ENCODE measurements at places on chromosomes 3 and 15.

GRCh38 chr3:115108614-115109013 lies 38.5 kb downstream of the ZBTB20 start:
- no peak for DNase-seq

DNA sequence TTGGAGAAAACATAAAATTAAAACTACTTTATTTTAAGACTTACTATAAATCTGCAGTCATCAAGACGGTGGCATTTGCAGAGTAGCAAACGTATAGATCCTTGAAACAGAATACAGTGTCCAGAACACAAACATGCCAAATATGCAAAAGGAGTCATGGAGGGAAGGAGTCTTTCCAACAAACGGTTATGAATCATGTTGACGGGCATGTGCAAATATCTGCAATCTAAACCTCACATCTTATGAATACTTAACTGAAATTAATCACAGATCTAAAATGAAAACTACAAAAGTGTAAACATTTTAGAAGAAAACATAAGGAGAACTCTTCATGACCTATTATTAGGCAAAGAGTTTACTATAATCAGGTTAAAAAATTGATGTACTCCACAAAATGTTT lies 69.4 kb downstream of the TFRC start:
- DNase-seq, result no peak

DNA sequence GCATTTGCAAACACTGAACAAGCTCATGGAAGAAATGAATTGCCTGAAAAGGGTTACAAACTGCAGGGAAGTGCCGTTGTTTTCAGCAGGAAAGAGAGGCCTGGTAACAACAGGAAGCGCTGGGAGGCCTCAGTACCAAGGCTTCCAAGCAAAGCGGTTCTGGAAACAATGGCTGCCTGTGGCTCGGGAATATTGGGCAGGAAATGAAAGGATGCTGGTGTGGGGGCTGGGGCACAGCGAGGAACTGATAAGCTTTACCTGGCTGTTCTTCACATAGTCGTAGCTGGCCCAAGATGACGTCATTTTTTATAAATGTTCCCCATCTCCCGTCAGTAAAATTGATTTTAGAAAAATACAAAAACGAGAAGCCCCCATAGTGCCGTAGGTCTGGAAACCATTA lies 55.9 kb downstream of the ARHGAP31 start:
- DNase-seq, result no peak

DNA sequence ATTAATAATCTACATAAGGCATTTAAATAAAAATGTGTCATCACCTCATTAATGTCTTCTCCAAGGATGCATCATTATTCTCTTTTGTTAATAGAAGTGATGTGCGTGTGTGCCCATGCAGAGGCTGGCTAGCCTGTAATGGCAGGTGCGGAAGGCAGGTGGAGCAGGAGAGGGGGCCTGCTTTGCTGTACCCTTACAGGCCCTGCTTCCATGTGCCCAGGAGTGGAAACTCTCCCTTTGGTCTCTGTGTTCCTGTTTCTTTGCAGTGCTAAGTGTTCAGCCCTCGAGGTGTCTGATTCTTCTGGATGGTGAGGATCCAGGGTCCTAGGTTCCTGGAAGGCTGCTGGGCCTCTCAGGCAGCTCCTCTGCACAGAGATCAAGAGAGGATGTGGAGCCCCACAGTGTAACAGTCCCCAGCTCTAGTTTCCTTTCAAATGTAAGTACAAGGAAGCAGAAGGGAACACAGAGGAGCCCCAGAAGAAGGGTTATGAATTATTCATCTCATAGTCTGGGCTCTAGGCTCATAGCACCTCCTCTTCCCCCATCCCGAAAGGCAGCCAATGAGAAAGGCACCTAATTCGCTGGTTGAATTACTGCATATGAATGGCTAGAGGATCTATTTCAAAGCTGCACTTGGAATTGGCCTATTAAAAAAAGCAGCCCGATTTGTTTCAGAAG lies 39.2 kb upstream of the AGBL1 start:
- no peak for DNase-seq

GRCh38 chr3:170584585-170585007 lies 1.3 kb downstream of the SLC7A14 start:
- peak; percentile 4 for DNase-seq

GRCh38 chr3:186386883-186387560 lies 25.0 kb upstream of the DGKG start:
- no peak for DNase-seq

- no peak for DNase-seq
Measured at GRCh38 chr3:109995377-109995776, 658.0 kb upstream of the DPPA4 start.

- no peak for DNase-seq
Measured at GRCh38 chr3:44772099-44772442, 10.5 kb downstream of the KIF15 start.

DNA sequence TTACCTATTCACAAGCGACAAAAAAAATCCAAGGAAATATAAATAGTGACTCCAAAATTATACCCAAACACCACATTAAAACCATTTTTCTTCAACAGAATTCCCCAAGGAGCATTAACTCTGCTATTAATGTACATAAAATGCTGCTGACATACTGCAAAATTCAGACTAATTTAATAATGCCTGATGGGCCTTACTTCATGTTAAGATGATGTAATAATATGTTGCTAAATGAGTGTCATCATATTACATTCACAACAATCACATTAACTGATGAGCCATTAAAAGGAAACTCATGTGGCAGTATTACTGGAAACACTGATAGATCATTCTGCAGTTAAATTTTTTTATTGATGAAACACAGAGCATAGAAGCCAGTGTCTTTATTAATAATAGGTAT lies 204.9 kb upstream of the CGNL1 start:
- DNase-seq, result no peak

DNA sequence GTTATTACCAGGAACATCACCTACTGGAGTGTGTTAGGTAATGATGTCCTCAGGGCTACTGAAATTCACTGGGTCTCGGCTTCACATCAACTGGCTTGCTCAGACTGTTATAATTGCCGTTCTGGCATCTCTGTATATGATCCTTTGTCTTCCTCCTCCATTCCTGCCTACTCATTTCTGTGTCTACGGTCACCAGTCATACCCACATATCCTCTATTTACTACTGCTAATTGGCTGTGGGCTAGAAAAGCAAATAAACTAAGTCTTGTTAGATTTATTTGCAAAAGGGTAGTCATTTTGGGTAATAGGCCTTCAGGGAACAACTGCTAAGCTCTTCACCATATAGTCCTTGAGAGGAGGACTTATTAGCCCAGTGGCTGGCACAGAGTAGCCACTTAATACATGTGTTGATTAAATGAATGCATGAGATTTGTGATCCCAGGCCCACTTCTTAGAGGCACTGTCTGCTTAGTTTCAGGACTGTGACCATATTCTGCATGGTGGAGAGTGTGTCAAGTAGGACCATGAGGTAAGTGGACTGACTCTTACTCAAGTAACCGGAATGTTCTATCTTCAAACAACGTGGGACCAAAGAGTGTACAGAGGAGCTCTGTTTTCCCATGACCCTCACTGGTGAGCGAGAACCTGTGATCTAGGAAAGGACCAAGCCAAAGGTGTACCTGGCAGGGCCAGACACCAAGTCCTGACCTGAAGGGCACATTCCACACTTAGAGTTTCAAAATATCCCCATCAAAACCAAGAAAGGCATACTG lies 13.2 kb downstream of the ZDHHC3 start:
- DNase-seq, result no peak

GRCh38 chr15:94105760-94106159 lies 125.6 kb upstream of the MCTP2 start:
- DNase-seq, result no peak

- no peak for DNase-seq
Measured at GRCh38 chr3:26668696-26669095, 46.1 kb downstream of the LRRC3B start.

GRCh38 chr15:77624868-77625267 lies 7.8 kb downstream of the LINGO1 start:
- no peak for DNase-seq

DNA sequence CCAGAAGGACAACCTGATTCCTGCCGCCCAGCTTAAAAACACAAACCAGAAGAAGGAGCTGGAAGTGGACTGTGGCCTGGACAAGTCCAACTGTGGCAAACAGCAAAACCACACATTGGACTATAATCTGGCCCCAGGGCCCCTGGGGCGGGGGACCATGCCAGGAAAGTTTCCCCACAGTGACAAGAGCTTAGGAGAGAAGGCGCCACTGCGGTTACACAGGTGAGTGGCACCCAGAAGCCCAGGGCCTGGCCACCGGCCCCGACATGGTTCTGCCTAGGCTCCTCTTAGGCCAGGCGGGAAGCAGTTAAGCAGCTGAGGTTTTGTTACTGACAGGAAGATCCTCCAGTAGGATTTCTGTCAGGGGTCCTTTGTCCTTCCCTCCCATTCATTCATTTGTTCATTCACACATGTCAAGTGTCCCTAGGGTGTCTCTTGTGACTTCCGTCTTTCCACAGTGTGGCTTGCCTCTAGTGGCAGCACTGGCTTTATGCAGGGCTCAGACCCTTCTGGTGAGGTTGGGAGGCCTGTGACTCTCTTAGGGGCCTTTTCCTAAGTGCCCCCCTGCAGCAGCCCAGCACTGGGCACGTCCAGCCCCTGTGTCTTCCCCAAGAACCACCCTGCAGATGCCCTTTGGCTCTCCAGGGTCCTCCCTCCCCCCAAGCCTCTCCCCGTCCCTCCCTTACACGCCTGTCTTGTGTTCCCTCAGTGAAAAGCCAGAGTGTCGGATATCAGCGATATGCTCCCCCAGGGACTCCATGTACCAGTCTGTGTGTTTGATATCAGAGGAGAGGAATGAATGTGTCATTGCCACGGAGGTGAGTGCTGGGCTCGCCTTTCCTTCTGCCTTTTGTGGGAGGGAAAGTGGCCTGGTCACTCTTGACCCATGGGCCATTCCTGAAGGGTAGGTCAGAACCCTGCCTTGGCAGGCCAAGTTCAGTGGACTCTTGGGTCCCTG lies 7.8 kb downstream of the DLL4 start:
- no peak for DNase-seq

DNA sequence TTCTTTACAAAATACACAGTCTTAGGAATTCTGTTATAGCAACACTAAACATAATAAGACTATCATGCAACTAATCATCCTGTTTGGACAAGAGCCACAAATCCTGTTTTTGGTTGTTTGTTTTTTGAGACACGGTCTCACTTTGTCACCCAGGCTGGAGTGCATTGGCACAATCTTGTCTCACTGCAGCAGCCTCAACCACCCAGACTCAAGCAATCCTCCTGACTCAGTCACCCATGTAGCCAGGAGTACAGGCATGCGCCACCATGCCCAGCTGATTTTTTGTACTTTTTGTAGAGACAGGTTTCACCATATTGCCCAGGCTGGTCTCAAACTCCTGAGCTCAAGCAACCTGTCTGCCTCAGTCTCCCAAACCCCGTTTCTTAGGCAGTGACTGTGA lies 28.3 kb downstream of the NEDD4 start:
- no peak for DNase-seq
